ENCODE measurements at places on chromosomes 1 and 21. TPM values are rescaled to one million over a fixed set of nuclear protein-coding genes. Genes with fewer than 3 reads are reported as not detected.

Gene AMY1A
- not detected for total RNA-seq

Gene VSIG8
- 0.07 TPM for total RNA-seq

Gene CACNA1S
- total RNA-seq: not detected

Gene PALMD
- 0.43 TPM for total RNA-seq

Gene AMY1C
- not detected for total RNA-seq
